A549 treated with RU486 at 1 μM for 4 hours (cell line): ENCODE measurements at places on chromosomes 11 and 22. TPM values are rescaled to one million over a fixed set of nuclear protein-coding genes. Genes with fewer than 3 reads are reported as not detected.

Gene TRIM48
- not detected in 5 replicates for total RNA-seq

Gene GLYATL1
- not detected in 5 replicates for total RNA-seq

Gene PLAAT2
- total RNA-seq: 0.23 to 0.27 TPM in 2 of 5 replicates, not detected in the others

Gene KRTAP5-1
- not detected in 5 replicates for total RNA-seq

Gene ADORA2A
- 0.71 to 1.5 TPM (median 0.94 TPM) in 5 replicates for total RNA-seq
